ENCODE measurements at places on chromosomes 6 and 20.

DNA sequence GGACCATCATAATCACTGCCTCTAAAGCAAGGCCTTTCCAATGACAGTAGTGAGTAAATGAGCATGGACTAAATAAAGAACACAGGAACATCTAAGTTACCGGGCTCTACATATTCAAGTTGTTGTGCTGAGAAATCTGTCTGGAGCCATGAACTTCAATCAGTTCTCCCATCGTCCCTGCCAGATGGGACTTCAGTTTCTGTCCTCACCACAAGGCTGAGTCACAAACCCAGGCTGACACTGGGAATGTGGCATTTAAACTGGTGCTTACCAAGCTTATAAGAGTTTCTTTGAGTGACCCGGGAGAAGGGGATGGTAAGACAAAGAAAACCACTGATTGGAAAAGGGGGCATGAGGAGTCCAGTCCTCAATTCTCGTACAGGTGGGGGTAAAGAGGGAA is 497.0 kb downstream of the MAFB start:
- H3K4me3 ChIP-seq = no peak overlapping the region
- no peak overlapping the region for H3K27ac ChIP-seq
- no peaks in the 10 kb centered on the region for H3K4me1 ChIP-seq
- H3K27me3 ChIP-seq = no peaks in the 10 kb centered on the region
- H3K36me3 ChIP-seq = no peaks in the 10 kb centered on the region
- DNase-seq = no peak

GRCh38 chr20:13277663-13278295 is 56.7 kb downstream of the ISM1 start:
- H3K27me3 ChIP-seq = peaks cover 56% of the 10 kb centered on the region
- H3K4me3 ChIP-seq = no peak overlapping the region
- no peaks in the 10 kb centered on the region for H3K4me1 ChIP-seq
- no peak for DNase-seq
- no peak overlapping the region for H3K27ac ChIP-seq

DNA sequence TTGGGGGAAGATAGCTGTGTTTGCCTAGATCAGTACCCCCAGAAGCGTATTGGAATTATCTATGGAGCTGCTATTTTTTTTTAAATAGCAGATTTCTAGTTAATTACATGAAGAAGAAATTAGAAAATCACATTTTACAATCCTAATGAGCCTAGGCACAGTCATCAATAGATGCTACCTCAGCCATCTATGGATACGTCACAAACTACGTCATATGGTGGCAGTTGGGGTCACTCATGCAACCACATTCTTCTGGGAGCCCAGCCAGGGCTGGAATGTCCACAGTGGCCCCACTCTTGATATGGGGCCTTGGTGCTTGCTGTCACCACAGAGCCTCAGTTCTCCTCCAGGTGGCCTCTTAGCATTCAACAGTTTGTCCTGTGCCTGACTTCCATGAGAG is 63.0 kb downstream of the SNRNP48 start:
- no peak for DNase-seq
- H3K27me3 ChIP-seq = no peaks in the 10 kb centered on the region
- no peak overlapping the region for H3K27ac ChIP-seq
- no peaks in the 10 kb centered on the region for H3K4me1 ChIP-seq

GRCh38 chr20:59671661-59672471 is 67.5 kb downstream of the PHACTR3 start:
- H3K4me3 ChIP-seq = no peak overlapping the region
- H3K27ac ChIP-seq = no peak overlapping the region
- peaks cover 90% of the 10 kb centered on the region for H3K27me3 ChIP-seq
- no peaks in the 10 kb centered on the region for H3K36me3 ChIP-seq
- no peak for DNase-seq
- no peaks in the 10 kb centered on the region for H3K4me1 ChIP-seq

GRCh38 chr6:121335087-121336008 is 1.1 kb upstream of the TBC1D32 start:
- no peaks in the 10 kb centered on the region for H3K27me3 ChIP-seq
- H3K4me3 ChIP-seq = peak overlapping the region; percentile 98
- DNase-seq = no peak
- no peaks in the 10 kb centered on the region for H3K36me3 ChIP-seq
- peaks cover 10% of the 10 kb centered on the region for H3K4me1 ChIP-seq

Data from PC-3 (cell line).